ENCODE measurements at places on chromosomes 13 and 19.

DNA sequence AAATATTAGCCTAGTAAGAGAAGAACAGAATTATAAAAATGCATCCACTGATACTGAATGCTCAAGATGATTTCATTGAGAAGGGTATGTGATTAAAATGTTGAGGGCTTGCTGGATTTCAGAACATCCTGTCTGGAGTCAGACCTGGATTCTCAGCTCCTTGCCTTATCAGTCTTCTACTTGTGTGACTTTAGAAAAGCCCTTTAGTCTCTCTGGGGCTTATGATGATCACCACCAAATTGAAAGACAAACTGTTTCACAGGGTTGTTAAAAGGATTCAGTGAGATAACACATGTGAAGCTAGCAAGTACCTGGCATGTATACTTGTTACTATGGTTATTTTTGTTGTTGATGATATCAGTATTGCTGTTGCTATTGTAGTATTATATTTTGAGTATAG, 118.4 kb downstream of the GPC6 start:
- DNase-seq = no peak

GRCh38 chr13:40130871-40131636, 475.6 kb downstream of the COG6 start:
- DNase-seq = peak; percentile 85

DNA sequence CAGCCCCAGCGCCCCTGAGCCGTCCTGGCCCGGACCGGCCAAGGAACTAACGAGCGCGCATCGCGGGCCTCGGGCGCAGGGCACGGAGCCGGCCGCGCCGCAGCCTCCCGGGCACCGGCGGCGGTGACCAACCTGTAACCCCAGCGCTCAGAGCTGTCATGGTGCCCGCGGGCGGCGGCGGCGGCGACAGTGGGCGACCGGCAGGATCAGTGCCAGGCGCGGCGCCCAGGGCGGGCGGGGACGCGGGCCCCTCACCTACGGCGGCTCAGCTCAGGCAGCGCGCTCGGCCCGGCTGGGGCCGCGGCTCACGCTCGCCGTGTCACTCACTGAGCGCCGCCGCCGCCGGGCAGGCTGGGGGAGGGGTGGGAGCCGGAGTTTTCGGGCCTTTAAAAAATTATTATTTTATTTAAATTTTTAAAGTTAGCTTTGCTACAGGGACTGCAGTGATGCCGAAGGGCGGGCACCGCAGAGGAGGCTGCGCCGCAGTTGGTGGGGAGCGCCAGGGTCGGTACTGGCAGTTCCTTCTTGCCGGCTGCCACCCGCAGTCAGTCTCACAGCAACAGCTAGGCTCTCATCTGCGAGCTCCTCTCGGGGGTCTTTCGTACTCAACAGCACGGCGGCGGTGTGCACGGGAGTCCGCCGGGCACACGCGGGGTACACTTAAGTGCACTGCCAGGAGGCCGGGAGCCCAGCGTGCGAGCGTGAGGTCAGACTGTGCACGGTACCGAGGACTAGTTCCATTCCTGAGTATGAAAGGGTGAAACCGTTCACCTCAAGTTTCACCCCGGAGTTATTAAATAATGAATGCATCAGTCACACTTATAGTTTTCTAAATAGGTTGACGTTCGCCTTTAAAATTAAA, at the start of gene NALCN:
Gene NALCN (minus strand): TSS at position 328 of the 862 bp plus-strand sequence. CDS start 17,382 bp downstream, outside the sequence.
- DNase-seq = peak; percentile 41

DNA sequence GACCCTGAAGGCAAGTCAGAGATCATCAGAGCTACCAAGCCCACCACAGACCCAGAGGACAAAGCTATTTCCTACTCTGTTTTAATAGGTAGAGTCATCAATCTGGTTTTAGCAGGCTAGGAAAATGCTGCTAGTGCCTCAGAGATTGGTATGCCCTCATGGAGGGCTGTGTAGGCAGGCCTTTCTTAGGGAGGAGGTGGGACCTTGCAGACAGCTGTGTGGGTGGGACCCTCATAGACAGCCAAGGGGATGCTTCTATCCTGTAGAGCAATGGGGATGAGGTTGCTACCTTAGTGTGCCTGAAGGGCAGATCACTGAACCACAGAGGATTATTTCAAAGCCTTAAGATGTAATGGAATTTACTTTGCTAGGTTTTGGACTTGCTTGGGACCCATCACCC, 534.9 kb upstream of the KLF12 start:
- no peak for DNase-seq

GRCh38 chr13:61765181-61765742, 349.6 kb upstream of the PCDH20 start:
- DNase-seq = no peak

GRCh38 chr19:5052515-5052914, 83.6 kb downstream of the KDM4B start:
- no peak for DNase-seq

Measured in kidney tubule cell (primary cell).